ENCODE measurements at places on chromosomes 3 and 15.

- peak; percentile 1 for DNase-seq
Observed at GRCh38 chr3:109224333-109224732, 87.8 kb downstream of the C3orf85 start.

GRCh38 chr15:100314809-100315400, 26.9 kb downstream of the ADAMTS17 start:
- DNase-seq: no peak

- DNase-seq: no peak
Observed at GRCh38 chr15:39246523-39246922, 334.4 kb upstream of the THBS1 start.

DNA sequence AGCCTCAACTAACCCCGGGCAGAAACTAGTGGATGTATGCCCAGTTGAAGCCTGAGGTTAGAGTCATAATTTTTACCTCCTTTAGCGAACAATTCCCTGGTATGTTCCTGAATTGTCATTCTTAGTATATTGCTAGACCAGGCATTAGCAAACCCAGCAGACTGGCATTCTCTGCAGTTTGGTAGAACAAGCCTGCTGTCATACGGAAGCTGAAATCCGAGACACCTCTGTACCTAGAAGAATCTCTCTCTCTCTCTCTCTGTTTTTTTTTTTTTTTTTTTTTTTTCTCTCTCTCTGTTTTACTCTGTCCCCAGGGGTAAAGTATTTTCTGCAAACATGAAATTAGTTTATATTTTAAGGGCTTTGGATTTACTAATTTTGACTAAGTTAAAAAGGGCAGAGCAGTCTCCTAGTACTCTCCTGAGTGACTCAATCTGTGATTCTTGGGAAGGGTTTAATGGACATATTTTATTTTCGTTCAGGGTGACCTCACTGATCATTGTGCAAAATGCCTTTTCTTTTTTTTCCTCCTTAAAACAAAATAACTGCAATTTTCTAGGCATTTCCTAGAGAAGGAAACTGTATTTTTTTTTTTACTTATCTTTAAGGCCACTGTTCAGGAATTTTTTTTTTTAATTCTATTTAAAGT, 133.6 kb upstream of the ICE2 start:
- DNase-seq: no peak

DNA sequence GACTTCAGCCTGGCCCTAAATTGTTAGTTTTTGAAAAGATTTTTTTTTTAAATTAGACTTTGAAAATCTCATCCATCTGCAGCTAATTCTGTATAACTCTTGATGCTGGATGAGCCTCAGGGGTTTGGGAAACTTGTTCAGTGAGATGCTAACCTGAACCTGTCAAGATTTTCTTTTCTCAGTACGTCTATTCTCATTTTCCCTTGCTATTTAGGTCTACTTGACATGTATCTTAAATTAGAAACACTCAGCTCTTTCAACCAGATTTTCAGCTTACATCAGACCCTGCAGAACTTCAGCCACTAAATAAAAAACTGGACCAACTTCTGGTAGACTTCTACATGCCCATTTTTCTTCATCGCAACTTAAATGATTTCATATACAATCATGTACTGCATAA, 61.4 kb downstream of the MFSD1 start:
- DNase-seq: no peak

DNA sequence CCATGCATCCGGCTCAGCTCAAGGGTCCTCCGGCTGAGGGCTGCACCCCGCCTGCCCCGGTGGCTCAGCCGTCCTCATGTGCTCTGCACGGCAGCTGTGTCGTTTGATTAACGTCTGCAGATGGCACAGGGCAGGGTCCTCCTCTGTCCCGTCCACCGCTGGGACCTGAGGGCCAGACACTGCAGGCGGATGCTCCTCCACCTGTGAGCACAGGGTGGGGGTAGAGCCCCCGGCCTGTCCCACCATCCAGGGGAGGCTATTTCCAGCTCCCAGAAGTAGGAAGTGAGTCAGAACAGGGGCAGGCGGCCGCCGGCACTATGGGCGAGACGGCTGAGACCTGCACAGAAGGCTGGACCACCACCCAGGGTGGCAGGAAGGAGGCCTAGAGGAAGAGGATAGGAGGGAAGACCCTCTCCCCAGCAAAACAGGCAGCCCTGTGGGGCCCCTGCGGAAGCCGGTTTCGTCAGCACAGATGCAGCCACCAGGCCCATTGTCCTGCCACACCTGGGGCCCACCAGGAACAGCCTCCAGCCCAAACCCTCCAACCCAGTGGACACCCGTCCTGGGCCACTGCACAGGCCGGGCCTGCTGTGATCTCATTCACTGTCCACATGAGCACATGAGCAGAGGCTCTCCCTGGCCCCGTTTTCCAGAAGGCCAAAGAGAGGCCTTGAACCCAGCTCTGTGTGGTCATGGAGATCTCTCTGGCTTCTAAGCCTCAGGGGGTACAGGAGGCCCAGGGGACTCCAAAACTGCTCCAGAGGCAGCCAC, 12.6 kb upstream of the PLXND1 start:
- DNase-seq: no peak

DNA sequence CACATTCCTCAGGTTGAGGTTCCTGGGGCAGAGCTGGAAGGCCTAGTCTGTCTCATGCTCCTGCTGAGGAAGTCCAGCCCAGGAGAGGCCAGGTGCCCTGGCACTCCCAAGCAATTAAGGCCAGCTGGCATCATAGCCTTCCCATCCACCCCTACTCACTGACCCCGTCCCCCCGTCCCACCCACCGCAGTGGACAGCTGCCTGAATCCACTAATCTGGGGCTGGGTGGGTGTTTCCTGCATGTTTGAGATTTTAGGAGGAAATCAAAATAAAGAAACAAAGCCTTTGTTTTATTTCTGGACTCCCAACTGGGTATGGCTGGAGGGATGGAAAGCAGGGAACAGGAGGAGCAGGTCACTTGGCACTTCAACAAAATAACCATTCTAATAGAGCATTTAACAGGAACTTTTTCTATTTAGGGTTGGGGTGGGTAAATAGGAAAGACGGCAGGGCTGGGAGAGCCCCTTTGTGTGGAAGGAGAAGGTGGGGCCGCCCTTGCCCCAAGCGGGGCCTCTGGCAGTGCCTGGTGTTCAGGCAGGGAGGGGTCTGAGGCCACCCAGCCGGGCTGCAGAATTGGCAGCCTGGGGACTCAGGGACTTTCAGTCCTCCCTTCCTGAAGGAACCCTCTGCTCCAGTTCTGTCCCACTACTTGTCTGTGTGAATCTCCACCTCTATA, 8.5 kb downstream of the MRAS start:
- DNase-seq: no peak

DNA sequence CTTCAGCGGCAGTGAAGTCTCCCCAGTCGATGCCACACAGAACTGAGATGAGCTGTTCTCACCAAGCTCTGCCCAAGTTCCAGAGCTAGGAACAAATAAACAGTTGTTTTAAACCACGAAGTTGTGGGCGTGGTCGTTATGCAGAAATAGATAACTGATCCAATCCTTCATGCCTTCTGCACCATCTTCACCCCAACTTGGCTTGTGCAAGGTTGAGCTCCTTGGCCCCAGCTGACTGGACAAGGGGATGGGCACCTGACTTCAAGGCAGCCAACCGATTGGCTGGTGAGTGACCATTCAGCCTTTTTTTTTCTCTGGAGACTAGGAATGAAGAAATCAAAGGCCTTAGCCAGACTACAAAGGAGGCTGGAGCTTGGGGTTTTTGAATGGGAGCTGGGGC, 23.9 kb downstream of the LINGO1 start:
- DNase-seq: no peak

- no peak for DNase-seq
Observed at GRCh38 chr3:98326945-98327344, 26.7 kb upstream of the OR5K4 start.

DNA sequence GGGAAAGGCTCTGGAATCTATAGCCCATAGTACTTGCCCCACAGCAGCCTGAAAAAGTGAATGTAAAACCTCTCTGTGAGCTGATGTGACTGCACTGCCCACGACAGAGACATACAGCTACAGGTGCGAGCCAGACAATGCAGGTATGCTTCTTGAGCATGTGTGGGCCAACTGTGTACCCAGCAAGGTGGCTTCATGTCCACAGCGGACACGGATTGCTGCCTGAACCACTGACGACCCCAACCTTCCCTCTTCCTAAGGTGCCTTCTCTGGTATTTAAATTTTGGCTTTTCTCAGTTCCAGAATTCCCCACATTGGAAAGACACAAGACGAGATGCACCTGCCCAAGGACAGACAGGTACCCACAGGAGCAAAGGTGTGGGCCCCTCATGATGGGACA, 65.8 kb downstream of the SCN5A start:
- no peak for DNase-seq

DNA sequence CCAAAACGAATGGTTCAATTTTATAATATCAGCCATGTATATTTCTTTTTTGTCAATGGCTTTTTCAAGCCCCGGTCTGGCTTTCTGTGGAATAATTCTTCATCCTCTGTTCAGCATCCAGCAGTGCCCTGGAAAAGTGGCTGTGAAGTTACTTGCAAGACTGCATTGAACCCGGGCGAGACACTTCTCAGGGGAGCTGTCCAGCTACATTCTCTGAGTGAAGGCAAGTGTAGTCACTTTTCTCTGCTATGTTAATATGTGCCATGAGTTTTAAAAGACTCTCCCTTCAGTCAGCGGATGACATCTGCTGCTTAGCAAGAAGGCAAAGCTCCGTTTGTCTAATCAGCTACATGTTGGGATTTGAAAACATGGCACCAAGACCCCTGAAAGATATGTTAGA, 81.3 kb upstream of the RGMA start:
- DNase-seq: no peak

GRCh38 chr3:42823351-42823750, 14.1 kb downstream of the ACKR2 start:
- peak; percentile 31 for DNase-seq

GRCh38 chr15:100078511-100079220, 263.1 kb downstream of the ADAMTS17 start:
- no peak for DNase-seq

DNA sequence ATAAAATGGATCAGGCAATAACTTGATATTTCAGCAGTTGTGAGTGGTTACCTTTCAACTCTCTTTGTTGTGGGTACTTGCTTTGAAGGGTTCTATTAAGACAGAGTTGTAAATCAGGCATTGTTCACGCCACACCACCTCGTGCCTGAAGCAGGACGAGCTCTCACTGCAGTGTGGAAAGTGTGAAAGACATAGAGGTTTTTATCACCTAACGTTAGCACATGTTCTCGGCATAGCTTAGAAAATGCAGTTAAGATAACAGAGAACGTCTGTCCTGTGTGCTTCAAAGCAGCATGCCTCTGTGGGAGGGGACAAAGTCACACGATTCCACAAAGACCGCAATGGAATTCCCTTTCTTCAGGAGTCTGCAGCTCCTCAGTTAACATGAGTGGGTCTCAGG, 7.8 kb downstream of the ADAMTS17 start:
- DNase-seq: no peak

DNA sequence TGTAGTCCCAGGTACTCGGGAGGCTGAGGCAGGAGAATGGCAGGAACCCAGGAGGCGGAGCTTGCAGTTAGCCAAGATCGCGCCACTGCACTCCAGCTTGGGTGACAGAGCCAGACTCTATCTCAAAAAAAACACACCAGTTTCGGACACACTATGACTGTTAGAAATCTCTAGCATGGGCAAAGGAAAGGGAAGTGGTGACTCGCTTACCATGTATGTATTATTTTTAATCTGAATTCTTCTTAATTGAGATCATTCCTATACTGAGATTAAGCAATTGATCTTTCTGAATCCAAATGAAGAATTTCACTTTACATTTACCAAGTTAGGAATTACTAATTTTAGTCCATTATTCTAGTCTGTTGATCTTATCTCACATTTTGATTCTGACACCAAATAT, 459.2 kb upstream of the ALCAM start:
- no peak for DNase-seq

DNA sequence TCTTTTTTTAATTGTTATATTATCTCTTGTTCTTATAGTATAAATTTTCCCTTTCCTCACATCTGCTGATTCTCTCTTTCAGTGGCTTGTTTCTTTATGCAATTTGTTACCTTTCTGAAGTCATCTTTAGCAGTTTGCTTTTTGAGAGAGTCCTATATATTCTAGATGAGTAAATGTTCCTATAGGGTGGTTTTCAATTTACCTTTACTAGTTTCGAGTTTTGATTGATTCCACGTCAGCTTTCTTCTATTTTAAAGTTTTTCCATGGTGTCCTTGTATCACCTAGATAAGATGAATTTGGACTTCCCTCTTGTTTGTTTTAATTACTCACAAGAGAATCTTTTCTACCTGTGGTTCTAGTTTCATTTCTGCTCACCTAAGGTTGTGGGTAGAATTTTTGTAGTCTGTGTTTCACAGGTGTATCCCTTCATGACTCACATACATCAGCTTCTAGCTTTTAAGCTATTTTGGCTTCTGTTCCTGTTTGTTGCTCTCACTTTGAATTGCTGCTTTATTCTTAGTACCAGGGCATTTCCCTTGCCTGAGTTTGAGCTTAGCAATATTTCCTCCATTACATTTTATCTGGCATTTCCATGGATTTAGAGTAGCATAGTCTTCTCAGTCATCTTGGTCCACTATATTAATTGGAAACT, 6.4 kb downstream of the TEX9 start:
- DNase-seq: no peak

GRCh38 chr3:146067048-146067447, 93.9 kb downstream of the PLOD2 start:
- no peak for DNase-seq

DNA sequence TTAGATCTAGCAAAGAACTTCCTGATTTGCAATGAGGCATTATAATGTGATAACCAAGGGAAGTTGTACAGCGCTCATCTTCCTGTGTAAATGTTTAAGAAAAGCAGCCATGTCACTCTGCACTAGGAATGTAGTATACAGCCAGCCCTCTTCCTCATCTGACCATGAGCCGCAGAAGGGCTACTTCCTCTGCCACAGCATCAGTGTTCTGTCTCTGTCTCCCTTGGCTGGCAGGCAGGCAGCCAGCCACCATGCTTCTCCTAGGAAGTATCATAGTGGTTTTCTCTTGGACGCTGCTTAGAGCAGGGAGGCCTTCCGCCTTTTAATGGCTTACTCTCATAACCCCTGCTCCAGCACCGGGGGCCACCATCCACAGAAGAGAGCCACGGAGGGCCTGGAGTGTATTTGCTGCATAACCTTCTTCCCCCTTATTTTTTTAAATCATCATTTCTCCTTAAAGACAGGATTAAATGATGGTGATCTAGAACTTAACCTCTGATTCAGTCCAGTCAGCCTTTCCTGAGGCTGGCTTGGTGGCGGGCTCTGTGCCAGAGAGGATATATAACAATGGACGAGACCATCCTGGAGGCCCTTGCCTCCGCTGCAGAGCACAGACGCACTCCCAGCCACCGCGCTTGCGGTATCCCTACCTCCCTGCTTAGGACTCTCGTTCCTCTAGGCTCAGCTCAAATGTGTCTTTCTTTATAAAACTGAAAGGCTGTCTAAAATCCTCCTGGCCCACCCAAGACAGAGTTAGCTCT, 57.3 kb upstream of the PLXNA1 start:
- no peak for DNase-seq
